ENCODE measurements at places on chromosomes 12 and 14.

DNA sequence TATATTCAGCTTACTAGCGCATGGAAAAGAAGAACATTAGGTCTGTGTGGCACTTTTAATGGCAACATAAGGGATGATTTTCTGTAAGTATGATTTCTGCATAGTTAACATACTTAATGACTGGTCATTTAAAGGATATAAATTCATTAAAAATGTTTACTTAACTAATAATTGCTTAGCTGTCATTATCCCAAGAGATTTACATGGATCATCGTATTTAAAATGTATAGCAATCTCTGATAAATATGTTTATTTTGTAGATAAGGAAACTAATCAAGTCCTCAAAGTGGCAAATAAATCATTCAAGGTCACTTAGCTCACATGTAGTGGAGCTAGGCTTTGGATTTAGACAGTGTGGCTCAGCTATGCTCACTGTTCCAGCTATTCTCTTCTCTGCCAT is 158.6 kb downstream of the OTOGL start:
- no peak for DNase-seq

DNA sequence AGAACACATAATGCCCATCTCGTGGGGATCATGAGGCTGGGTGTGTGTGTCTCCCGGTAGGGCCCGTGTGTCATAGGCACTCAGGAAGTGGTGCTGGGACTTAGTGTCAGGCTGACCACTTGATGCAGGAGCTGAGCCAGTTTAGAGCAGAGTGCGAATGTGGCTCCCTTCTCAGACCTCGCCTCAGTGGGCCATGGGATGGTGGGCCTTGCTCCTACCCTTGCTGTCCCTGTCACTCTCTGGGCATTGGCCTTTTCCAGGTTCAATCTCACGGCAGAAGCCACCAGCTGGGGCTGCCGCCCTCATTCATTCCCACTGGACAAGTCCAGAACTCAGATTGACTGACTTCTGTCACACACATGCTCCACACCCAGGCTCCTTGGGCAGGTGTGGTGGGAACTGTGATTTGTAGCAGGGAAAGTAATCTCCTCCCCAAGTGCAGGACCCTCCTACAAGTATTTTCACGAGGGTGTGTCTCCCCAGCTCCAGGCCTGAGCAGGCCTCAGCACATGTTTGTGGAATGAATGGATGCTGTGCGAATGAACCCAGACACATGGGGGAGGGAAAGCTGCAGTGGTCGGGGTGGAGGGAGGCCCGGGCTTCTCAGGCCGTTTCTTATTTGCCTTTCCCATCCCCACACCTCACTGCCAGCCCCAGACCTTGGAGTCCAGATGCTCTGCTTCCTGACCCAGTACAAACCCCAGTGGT is 54.9 kb downstream of the BEGAIN start:
- DNase-seq: no peak

DNA sequence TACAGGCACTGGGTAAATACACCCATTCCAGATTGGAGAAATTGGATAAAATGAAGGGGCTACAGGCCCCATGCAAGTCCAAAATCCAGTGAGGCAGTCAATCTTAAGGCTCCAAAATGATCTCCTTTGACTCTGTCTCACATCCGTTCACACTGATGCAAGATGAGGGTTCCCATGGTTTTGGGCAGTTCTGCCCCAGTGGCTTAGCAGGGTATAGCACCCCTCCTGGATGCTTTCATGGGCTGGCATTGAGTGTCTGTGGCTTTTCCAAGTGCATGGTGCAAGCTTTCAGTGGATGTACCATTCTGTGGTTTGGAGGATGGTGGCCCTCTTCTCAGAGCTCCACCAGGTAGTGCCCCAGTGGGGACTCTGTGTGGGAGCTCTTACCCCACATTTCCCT is 427.2 kb downstream of the TRHDE start:
- DNase-seq: no peak

- DNase-seq: no peak
These were observed 1039.3 kb upstream of the FOXG1 start for GRCh38 chr14:27727251-27727770.

GRCh38 chr12:103198499-103198898 is 241.0 kb downstream of the ASCL1 start:
- DNase-seq: no peak

DNA sequence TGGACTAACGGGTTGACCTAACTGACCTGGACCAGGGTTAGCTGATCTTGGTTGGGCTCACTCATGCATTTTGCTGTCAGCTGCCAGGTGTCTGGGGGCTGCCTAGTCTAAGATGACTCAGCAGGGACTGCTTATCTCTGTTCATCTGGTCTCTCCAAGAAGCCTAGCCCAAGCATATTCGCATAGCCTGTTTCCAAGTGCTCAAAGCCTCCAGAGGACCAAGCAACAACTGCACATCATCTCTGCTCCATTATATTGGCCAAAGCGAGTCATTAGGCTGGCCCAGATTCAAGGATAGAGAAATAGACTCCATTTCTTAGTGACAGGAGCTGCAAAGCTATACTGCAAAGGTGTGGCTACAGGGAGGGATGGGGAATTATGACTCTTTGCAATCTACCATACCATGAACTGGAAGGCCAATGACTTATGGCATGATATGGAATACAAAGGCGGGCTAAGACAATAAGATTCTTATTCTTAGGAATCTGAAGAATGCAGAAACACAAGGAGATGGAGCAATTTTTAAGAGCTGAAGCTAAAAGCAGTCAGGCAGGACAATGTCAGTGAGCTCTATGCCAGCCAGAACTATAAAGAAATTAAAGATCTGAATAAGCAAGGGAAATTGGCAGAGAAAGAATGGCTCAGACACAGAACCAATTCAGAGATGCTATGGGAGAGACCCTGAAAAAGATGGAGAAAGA is 194.6 kb upstream of the FSCB start:
- peak; percentile 20 for DNase-seq

- DNase-seq: no peak
These were observed 182.7 kb downstream of the MYRFL start for GRCh38 chr12:70007687-70008086.

DNA sequence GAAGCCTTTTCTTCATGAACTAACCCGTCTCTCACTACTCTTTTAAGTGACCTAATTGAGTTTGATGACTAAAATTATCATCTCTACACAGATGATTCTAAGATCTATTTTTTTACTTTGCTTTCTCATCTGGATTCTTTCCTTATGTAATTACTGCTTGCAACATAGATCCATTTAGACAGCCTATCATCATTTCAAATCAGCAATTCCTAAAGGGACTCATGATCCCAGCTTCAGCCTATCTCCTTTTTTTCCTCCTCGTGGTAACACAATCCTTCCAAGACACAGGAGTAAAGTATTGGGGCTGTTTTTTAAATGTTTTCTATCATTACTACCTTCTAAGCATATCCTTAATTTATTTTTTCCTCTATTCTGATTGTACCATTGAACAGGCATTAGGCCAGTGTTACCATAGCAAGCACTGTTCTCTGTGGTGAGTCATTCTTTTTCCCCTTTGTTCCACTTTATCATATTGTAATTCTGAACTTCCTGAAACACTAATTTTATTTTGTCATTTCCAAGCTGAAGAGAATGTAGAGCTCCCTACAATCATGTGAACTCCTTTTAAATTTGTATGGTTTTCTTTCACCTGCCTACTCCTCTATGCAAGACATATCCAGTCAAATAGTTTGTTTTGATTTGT is 190.4 kb upstream of the FAR2 start:
- DNase-seq: no peak

GRCh38 chr14:95816539-95816938 is 60.1 kb upstream of the TUNAR start:
- DNase-seq: no peak

- DNase-seq: no peak
These were observed at the start of gene IGF1 for GRCh38 chr12:102480406-102480805. Gene IGF1, minus strand, starts transcription at chr12:102480563. Its CDS starts 182 bp downstream, at chr12:102480381.

DNA sequence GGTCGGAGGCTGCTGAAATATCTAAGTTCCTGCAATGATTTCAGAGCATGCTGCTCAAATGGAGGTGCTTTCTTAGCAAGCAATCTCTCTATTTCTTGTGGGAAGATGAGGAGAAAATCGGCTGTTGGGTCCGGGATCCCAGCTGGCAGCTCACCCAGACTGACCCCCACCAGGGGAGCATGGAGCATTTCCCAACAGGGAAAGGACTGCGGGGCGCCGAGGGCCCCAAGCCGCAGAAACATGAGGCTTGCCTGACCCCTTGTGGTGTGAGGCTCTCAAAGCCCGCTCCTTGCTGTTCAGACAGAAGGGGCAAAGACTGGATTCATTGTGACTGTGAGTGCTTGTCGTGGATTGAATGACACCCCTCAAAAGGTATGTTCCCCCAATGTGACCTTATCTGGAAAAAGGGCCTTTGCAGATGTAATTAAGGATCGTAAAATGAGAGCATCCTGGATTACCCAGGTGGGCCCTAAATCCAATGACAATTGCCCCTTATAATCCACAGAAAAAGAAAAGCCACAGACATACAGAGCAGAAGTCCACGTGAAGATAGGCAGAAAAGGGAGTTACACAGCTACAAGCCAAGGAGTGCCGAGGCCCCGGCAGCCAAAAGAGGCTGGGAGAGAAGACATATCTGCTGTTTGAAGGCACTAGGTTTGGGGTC is 116.3 kb upstream of the VASH1 start:
- peak; percentile 75 for DNase-seq

DNA sequence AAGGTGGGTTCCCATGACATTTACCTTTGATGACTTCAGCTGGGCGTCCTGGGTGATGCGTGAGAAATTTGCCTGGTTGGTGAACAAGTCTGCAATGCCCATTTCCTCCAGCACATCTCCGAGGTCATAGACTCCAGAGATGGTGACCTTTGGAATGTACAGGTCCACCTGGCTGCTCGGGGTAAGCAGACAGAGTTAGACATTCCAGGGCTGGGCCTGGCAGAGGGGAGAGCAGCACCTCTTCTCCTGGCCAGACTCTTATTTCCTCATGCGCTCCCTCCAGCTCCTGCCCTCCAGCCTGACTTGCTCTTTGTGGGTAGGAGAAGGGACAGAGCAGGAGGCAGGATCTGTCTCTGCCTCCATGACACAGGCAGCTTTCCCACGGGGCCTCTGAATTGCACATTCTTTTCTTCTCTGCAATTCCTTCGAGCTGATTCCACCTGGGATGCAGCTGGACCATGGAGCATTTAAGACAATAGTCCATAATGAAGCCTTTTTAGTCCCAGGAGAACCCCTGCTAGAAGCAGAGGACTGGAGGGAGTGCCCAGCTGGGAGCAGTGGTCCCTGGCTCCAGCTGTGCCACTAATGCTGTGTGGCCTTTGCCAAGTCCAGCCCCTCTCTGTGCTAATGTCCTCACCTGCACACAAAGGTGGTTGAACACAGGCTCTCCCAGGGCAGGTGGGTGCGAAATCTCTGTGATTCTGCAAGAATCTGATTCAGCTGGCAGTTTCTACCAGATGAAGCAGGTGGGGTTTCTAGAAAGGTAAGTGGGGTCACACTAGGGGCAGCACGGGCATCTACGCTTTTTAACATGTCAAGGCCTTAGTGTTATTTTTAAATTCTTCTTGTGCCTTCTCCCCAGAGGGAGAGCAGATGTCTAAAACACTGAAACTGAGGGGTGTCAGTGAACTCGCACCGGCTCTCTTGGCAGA is 13.2 kb upstream of the SERPINA10 start:
- DNase-seq: no peak

GRCh38 chr12:12616512-12617310 is 5.0 kb downstream of the CREBL2 start:
- no peak for DNase-seq

DNA sequence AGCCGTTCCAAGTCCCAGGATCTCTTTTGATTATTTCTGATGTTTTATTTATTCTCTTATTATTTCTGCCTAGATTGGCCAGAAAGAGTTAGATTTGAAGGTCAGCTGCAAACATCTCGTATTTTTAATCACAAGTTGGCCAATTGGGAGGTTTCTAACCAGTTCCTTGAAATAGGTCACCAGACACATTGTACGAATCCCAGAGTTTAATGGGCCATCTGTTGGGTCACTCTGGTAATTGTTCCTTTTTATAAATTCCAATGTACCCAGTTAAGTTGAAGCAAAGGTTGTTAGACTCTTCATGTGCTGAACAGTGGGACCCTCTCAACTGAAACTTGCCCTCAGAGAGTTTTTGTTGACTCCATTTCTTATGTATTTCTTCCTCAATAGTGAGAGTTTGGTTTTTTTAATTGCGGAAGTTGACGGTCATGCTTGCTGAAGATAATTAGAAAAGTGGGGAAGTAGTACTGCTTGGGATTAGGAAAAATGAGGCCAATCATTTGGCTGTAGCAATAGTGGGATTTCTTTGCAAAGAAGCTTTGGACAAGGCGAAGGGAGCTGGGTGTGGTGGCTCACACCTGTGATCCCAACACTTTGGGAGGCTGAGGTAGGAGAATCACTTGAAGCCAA is 382.7 kb upstream of the RGS6 start:
- no peak for DNase-seq

DNA sequence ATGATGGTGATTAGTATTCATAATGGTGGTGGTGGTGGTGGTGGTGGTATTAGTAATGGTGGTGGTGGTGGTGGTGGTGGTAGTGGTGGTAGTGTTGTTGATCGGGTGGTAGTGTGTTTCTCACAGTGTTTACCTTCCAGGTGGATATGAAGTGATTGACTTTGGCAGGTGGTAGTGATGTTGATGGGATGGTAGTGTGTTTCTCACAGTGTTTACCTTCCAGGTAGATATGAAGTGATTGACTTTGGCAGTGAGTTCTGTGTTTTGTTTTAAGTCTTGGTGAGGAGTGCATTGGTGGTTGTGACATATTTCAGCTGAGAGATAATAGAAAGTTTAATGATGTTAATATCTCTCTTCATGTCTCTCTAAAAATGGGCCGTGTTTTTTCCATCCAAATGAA is 189.4 kb downstream of the TMTC2 start:
- DNase-seq: no peak

DNA sequence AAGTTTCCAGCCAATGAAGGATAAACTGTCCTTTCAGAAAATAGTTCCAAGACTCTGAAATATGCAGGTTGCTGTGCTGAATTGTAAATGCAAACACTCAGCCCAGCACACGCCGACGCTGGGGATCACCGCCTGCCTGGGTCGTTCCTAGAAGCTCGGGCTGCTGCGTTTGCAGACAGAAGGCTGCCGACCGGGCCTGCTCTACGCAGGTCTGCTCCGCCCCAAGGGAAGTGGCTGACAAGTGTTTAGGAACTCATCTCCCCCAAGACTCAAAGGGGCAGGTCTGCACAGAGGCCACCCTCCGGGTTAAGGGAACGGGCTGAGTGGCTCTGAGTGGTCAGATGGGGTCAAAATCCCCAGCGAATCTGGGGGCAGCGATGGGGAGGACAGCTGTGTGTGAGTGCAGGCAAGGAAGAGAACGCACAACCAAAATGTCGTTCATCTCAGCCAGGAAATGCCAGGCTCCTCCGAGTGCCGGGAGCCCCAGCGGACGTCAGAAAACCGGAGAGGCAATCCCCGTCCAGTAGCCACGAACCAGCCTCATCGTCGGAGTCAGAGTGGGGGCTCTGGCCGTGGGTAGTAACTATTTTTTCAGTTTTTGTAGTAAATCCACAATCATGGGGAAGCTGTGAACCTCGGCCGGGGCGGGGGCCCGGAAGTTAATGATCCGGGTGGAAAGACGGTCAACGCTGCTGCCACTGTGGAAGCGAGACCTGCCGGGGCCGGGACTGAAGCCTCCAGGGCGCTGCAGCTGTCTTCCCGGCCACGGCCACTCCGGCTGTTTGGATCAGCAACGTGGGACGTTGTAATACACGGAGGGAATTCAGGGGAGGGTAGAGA is 6.0 kb downstream of the GALNT9 start:
- peak; percentile 33 for DNase-seq
